ENCODE measurements at places on chromosomes 2 and 18.
A peak's percentile ranks its signal among the peaks of the same experiment; 100 is the strongest.

GRCh38 chr2:76958749-76959148 lies 563.4 kb downstream of the LRRTM4 start:
- no peak for DNase-seq

DNA sequence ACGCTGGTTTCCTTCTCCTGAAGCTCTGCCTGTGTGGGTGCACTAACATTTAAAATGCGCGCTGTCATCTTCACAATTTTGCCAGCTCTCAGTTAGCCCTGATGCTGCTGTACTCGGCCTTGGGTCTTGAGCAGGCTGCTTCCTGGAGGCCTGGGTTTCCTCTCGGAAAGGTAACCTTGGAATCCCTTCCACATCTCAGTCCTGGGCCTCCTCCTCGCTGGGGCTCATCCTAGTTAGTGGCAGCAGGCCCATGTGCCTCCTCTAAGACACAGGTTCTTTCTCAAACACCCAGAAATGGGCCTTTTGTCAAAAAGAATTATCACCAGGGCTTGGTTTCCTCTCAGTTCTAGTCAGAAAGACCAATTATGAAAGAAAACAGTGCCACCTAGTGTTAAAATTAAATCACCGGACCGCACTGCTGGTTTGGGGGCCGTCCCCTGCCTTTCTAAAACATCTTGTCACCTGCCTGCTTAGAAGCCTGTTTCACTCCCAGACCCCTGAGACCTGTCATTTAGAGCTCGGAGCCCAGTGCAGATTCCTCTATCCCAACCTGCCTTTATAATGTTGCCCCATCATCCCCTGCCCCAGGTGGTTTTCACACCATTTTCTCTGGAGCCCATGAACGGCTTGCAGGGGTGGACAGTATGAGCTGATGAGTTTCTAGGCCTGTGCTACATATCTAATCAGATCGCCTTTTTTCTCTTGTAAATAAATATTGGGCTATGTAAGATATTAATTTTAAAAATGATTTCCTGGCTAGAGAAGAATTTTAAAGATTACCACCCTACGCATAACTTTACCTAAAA lies 42.4 kb downstream of the HK2 start:
- peak; percentile 26 for DNase-seq

GRCh38 chr2:57080035-57080434 lies 896.2 kb downstream of the CCDC85A start:
- no peak for DNase-seq

- no peak for DNase-seq
Measured at GRCh38 chr2:47870641-47871540, 35.4 kb downstream of the FBXO11 start.

GRCh38 chr2:70991142-70991541 lies 3.5 kb downstream of the TEX261 start:
- no peak for DNase-seq

DNA sequence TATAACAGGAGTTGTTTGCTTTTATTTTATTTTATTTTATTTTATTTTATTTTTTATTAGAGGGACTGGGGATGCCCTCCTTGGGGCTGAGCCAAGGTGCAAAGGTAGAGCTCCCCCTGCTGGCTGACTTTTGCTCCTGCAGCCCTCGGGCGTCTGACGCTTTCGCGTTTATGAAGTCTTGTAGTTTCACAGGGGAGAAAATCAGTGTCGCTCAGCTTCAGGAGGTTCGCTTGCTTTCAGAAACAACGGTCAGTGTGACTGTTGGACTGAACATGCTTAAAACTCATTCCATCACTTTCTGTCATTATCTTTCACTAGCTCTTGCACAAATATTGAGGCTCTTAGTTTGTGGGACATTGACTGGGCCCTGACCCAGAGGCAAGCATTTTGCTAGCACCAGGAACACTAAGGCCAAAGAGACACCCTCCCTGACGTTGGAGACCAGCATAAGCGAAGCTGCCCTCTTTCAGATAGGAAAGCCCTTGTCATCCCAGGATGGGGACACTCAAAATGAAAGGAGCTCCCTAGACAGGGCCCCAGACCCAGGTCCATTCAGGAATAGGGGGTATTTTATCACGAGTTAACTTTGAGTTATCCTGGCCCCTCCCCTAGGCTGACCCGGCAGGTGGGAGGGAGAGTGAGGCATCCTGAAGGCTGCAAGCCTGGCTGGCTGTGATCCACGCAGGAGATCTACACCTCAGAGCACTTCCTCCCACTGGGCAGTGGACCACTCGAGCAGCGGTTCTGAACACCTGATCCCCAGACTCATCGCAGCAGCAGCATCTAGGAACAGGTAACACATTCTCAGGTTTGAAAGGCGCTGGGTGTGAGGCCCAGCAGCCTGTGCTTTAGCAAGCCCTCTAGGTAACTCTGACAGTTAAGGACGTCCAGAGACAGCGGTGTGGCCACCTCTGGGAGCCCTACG lies 34.4 kb downstream of the LGALSL start:
- peak; percentile 80 for DNase-seq

GRCh38 chr18:24372279-24372872 lies 25.2 kb downstream of the OSBPL1A start:
- no peak for DNase-seq

DNA sequence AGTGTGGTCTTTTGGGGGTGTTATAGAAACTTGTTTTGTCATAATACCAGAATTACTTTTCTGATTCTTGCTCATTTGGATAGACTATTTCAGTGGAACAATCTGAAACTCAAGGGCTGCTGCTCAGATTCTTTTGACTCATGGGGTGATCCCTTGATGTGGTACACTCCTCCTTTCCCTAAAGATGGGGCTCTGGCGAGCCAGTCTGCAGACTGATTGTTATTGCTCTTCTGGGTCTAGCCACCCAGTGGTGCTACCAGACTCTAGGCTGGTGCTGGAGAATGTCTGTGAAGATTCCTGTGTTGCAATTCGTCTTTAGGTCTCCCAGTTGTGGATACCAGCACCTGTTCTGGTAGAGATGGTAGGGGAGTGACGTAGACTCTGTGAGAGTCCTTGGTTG lies 4.2 kb upstream of the MARS2 start:
- no peak for DNase-seq

GRCh38 chr18:6434987-6435709 lies 20.4 kb upstream of the L3MBTL4 start:
- no peak for DNase-seq

DNA sequence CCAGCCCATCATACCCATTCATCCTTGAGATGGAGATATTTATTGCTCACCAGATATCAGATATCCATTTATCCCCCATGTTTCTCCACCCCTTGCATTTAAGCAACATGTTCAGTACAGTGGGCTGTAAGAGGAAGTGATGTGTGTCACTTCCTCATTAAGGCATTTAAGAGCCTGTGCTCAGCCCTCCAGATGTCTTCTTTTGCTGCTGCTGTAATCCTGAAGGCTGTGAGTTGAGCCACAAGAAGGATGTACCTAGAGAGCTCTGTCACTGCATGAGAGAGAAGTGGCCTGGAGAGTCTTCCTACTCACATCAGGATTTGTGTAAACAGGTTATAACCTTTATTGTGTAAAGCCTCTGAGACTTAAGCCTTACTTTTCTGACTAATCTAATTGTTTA lies 151.8 kb upstream of the UNC80 start:
- no peak for DNase-seq

DNA sequence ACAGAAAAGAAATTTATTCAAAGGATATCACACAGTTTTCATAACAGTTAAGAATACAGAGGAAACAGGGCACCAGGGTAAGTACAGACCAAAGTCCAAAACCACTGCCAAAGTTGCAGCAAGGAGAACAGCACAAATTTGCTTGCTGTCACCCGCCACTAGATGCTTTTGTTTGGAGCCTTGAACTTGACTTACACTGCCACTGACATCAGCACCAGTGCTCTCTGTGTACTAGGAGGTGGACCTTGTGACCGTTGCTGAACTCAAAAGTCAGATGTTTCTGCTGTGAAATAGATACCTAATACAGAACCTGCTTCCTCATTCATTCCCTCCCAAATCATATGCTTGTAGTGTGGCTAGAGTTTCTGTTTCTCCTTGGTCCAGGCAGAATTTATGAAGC lies 578.3 kb upstream of the TMEFF2 start:
- no peak for DNase-seq

- DNase-seq: no peak
Measured at GRCh38 chr2:208713066-208713745, 306.6 kb downstream of the PTH2R start.

GRCh38 chr2:158618891-158619490 lies 162.2 kb downstream of the PKP4 start:
- DNase-seq: no peak

DNA sequence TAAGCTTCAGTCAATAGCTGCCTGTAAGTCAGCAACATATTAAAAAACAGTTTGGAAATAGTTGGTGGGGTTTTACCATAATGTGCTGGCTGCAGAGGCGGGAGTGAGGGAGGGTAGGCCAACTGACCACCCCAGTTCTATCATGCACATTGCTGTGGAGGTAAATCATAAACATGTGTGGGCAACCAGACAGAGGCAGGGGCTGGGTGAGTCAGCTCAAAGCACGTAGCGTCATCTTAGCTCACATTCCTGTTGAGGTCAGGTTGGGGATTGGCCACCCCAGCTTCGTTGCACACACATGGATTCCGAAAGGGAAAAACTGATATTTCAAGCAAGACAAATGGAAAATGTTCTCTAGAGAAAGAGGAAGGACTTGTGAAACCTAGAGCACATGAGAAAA lies 19.5 kb downstream of the GPR45 start:
- DNase-seq: no peak

- DNase-seq: no peak
Measured at GRCh38 chr2:24452502-24452885, 38.6 kb upstream of the NCOA1 start.

- no peak for DNase-seq
Measured at GRCh38 chr2:19949071-19949470, 40.8 kb downstream of the WDR35 start.

Measured in activated naive CD4-positive, alpha-beta T cell treated with anti-CD3 and anti-CD28 coated beads, Interleukin-2, amount 50 U/mL, for 16 hours (primary cell).